Left forelimb (tissue), 1 donor: ENCODE measurements at places on chromosomes 12 and 14.

DNA sequence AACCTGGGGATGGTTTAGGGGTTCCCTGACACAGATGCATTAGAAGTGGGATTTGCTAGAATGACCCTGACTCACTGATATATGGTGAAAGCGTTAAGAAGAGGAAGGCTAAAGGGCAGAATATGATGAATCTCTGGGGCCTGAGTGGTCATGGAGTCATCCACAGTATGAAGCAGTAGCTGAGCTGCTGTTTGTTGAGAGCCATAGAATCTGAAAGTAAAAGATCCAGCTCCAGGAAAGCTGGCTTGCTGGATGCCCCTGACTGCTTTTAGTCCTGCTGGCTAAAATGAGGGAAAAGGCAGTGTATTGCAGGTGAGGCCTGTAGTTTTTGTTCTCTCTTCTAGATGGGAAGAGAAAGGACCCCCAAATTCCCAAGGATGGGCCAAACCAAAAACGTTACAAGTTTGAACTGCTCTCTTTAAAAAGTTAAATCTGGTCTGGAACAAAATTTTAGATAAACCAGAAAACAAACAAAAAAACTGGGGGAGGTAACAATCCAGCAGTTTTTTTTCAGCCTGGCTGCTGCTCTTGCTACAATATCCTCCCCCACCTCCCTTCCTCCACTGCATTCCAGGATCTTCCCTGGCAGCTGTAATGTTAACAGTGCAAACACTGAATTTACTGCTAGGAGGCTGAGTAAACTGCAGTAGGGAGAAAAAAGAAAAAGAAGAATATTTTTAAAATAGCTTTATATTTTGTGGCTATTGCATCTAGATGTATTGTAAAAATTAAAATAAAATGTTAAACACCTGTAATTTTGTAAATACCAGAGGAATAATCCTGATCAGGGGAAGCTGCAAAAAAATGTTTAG is 16.5 kb downstream of the SEL1L start:
- DNase-seq: no peak

DNA sequence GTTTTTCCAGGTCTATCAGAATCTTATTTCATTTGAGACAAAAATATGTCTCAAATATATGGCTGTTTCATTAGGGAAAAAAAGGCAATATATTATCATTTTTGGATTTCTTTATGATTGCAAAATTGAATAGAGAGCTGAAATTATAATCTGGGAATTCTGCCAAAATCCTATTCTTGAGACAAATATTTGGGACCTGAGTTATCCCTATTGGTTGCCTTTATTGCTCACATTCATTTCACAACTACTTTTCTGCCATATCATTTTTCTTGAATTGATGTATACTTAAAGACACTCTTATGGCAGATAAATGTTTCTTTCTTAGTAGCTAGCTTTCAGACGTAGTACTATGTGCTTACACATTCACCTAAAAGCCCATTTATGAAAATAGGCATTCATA is 241.6 kb upstream of the NOVA1 start:
- DNase-seq: no peak

- no peak for DNase-seq
Observed at GRCh38 chr14:97894552-97894951, 1097.4 kb downstream of the VRK1 start.

GRCh38 chr14:31419967-31420318 is 407 bp downstream of the HEATR5A start:
- peak; percentile 73 for DNase-seq

- DNase-seq: no peak
Observed at GRCh38 chr14:93977790-93978581, 1.6 kb upstream of the ASB2 start.

DNA sequence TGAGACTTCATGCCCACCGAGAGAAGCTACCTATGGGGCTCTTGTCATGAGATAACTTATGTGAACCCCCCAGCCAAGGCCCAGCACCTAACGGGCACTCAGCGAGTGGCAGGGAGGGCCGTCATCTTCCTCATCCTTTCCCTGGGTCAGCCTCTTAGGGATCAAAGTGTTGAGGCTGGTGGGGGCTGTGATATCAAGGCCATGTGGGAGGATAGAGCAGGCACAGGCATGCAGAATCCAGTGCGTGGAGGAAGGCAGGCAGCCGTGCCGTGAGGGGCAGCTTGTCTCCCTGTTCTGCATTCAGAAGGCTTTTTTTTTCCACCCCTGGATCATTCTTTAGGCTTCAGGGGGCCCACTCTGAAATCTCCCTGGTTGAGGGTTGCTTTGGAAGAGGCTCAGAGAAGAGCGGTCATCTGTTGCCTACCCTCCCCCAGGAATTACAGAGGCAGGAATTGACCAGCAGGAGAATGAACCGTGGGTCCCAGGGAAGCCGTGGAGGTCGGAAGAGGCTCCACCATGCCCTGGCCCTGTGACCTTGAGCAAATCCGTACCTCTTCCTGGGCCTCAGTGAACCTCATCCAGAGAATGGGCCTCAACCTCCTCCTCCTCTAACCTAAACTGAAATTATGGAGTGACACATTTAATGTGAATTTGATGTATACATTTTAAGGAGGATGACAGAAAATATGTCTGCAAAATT is 62.8 kb downstream of the BEGAIN start:
- no peak for DNase-seq

- no peak for DNase-seq
Observed at GRCh38 chr14:68308726-68309520, 483.9 kb downstream of the ZFP36L1 start.

DNA sequence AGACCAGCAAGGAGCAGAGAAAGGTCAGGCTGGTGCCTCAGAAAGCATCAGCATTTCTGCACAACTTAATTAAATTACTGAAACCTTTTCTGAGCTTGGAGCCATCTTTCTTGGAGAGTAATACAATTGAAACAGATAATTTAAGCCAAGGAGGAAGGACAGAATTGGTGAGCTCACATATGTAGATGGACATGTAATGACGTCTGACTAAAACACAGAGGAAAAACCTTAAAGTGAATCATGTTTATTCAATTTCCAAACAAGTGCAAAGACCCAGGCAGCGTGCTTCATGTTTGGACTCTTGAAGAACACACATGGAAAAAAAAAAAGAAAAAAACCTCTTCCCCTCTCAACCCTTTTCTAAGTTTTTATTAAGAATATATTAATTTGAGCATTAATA is 19.0 kb downstream of the SUSD6 start:
- DNase-seq: no peak

DNA sequence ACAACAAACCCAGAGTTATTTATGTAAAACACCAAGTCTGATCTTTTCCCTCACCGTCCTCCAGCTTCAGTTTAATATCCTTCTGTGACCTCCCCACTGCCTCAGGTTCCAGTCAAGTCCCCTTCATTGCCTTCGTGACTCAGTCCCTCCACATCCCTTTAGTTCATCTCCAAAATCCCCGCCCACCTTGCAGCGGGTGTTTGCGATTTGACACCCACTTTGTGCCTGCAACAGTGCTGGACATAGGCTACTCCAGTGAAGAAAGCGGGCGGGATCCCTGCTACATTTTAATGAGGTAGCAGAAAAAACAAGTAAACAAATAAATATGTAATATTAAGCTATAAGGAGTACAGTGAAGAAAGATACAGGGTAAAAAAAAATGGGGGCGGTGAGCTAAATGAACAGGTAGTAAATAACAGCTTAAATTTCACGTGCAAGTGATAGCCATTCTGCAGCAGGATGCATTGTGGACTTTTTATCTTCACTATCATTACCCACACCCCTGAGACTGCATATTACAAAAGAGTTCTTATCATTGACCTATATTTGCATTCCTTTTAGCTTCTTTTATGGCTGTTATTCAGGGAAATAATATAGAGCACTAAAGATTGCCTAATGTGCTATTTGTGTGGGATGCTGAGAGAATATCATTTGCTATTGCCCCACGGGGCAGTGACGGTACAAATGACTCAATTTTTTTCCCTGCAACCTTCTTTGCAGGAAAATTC is 222.8 kb upstream of the NUDT4 start:
- DNase-seq: no peak

- DNase-seq: no peak
Observed at GRCh38 chr12:768434-768833, 16.1 kb downstream of the WNK1 start.

GRCh38 chr12:62910549-62911169 is 24.3 kb downstream of the PPM1H start:
- no peak for DNase-seq

GRCh38 chr12:19575337-19576243 is 136.3 kb downstream of the AEBP2 start:
- no peak for DNase-seq

DNA sequence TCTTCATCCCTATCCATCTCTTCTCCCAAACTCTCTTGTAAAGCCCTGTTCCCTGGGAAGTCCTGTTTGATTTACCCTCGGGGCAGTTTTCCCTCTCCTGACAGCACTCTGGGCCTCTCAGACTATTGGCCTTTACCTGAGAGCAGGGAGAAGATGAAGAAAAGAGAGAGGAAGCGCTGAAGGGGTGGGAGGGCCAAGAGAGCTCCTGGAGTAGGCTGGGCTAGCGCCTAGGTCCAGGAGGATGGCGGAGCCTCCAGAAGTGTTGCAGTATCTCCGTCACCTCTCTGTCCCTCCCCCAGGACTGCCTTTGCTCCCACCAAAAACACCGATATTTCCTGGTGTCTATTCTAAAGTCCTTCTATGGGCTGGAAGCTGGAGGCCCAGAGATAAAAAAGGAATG is 5.7 kb upstream of the IGFBP6 start:
- DNase-seq: no peak

GRCh38 chr14:32559590-32559989 is 230.5 kb downstream of the AKAP6 start:
- no peak for DNase-seq

- DNase-seq: no peak
Observed at GRCh38 chr12:29510591-29511185, 13.2 kb upstream of the OVCH1 start.

DNA sequence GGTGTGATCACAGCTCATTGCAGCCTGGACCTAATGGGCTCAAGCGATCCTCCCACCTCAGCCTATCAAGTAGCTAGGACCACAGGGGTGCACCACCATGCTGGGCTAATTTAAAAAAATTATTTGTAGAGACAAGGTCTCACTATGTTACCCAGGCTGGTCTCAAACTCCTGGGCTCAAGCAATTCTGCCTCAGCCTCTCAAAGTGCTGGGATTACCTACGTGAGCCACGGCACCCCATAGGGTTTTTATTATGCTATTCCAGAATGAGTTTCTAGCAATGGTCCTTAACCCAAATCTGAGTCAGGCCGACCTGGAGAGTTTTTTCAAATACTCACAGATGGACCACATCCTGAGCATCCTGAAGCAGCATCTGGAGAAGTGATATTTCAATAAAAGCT is 159.8 kb downstream of the CPNE8 start:
- no peak for DNase-seq

- DNase-seq: no peak
Observed at GRCh38 chr12:93098077-93098476, 169.0 kb upstream of the EEA1 start.

DNA sequence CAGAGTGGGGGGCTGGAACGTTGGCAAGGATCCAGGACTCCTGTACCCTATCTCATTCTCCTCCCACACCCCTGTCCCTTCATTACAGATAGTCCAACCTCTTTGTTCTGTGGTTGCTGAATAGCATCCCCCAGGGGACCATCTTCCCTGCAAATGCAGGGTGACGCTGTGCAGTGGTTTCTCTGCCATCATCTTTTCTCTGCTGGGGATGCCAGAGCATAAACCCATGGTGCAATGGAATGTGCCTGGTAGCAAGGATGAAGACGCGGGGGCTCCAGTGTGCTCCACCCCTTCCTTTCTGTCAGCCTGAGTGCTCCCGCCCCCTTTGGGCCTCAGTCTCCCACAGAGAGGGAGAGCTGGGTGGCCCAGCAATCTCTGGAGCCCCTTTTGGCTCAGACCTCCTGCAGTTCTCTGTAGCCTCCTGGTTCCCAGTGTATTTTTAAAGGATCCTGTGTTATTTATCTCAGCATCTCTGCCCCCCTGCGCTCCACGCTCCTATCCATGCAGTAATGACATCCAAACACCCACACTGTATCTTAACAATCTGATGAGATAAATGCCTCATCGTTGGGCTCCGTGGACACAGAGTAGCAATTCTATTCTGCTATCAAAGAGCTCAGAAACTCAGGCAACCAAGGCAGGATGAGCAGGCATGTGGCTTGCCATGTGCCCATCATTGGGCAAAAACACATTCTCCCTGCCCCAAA is 212.8 kb downstream of the CACNA1C start:
- no peak for DNase-seq

GRCh38 chr12:22306311-22306710 is 28.2 kb downstream of the ST8SIA1 start:
- no peak for DNase-seq

DNA sequence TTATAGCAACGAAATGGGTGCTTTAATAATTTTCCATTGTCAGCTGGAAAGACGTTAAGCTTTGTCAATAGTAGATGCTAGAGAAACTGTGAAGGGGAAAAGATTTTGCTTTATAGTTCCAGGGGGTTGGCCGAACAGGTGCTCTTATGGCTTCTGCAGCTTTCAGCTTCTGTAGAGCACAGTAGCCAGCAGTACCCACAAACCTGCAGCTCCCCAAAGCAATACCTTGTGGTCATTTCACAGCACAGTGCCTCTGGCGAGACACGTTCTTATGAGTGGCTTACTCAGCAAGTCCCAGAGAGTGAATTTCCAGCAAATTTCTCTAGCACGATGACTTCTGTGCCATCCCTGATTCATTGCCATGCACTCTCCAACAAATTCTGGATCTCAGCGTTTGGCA is 416.3 kb upstream of the ATP2B1 start:
- no peak for DNase-seq

- peak; percentile 75 for DNase-seq
Observed at GRCh38 chr14:55103005-55103640, 25.9 kb upstream of the LGALS3 start.

DNA sequence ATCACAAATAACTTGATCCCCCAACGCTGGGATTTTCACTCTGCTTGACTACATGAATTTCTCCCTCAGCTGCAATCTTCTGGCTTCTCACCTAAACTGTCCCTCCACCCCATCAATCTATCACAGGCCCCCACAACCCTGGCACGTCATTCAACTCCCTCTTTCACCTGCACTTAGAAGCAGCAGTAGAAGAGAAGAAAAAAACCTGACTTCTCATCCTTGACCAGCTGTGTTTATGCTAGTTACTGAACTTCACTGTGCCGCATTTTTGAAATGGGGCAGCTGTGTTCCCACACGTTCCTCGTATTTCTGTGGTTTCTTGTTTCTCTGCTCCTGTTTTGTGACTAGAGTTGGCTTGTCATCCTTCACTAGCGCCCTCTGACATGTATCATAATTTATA is 35.0 kb downstream of the ITPR2 start:
- DNase-seq: no peak

- no peak for DNase-seq
Observed at GRCh38 chr12:57006809-57007475, 596 bp upstream of the ZBTB39 start.

- DNase-seq: no peak
Observed at GRCh38 chr12:10160617-10161385, 11.1 kb downstream of the OLR1 start.

- no peak for DNase-seq
Observed at GRCh38 chr14:64208981-64209380, 85.2 kb downstream of the ESR2 start.

DNA sequence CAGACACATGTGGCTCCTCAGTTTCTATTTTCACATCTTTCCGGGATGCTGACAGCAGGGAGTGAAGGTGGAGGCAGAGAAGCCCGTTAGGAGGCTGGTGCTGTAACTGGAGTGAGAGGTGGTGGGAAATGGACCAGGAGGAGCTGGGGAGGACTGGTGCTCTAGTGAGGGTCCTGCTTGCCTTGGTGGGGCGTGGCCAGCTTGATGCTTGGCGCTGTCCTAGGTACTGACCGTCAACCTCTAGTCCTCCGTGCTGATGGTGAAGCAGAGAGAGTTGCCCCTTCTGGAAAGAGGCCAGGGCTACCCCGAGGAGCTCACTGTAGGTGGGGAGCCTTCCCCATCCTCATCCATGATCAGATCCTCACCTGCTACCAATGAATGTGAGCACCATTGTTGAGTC is 1.4 kb downstream of the TRMT61A start:
- DNase-seq: no peak
